Thoracic aorta endothelial cell (primary cell): ENCODE measurements at places on chromosomes 11 and 22. TPM values are rescaled to one million over a fixed set of nuclear protein-coding genes. Genes with fewer than 3 reads are reported as not detected.

Gene KRTAP5-8
- not detected in 2 replicates for total RNA-seq

Gene H19
- 0.13 TPM in 1 of 2 replicates, not detected in the other for total RNA-seq

Gene EXPH5
- total RNA-seq: 0.13 and 0.22 TPM in 2 replicates

Gene TMEM151A
- under 0.01 TPM in 1 of 2 replicates, not detected in the other for total RNA-seq

Gene MPEG1
- not detected in 2 replicates for total RNA-seq

Gene RGL4
- total RNA-seq: not detected in 2 replicates

Gene KCNJ11
- total RNA-seq: 0.07 and 0.13 TPM in 2 replicates

Gene UPK3A
- total RNA-seq: not detected in 2 replicates

Gene SORL1
- 0.29 and 0.66 TPM in 2 replicates for total RNA-seq

Gene DSCAML1
- not detected in 2 replicates for total RNA-seq

Gene MICAL2
- total RNA-seq: 212 and 310 TPM in 2 replicates

Gene RTN4R
- 0.27 and 1.1 TPM in 2 replicates for total RNA-seq

Gene TSSK2
- not detected in 2 replicates for total RNA-seq

Gene TRIM48
- not detected in 2 replicates for total RNA-seq

Gene TMEM223
- 8.9 and 10.1 TPM in 2 replicates for total RNA-seq

Gene CYB5R2
- 1.1 and 6.3 TPM in 2 replicates for total RNA-seq

Gene CHADL
- total RNA-seq: 0.43 and 0.53 TPM in 2 replicates

Gene RAPSN
- 0.07 and 0.13 TPM in 2 replicates for total RNA-seq

Gene SCGB1D1
- not detected in 2 replicates for total RNA-seq

Gene PNPLA3
- 1.1 and 6.4 TPM in 2 replicates for total RNA-seq

Gene BDNF
- 0.72 and 0.93 TPM in 2 replicates for total RNA-seq

Gene ANO5
- total RNA-seq: 2.8 and 8.4 TPM in 2 replicates

Gene C22orf15
- total RNA-seq: 0.13 and 0.36 TPM in 2 replicates

Gene MRGPRX4
- not detected in 2 replicates for total RNA-seq

Gene DYNC2H1
- 14.4 and 14.8 TPM in 2 replicates for total RNA-seq

Gene PKP3
- 0.07 and 0.13 TPM in 2 replicates for total RNA-seq

Gene NRGN
- total RNA-seq: 8.2 and 10.9 TPM in 2 replicates

Gene THAP7
- 13.6 and 14.4 TPM in 2 replicates for total RNA-seq

Gene LARGE1
- 6.2 and 8.9 TPM in 2 replicates for total RNA-seq

Gene TMEM191C
- 0.07 and 0.40 TPM in 2 replicates for total RNA-seq

Gene PARVG
- total RNA-seq: not detected in 2 replicates

Gene SERPIND1
- total RNA-seq: 1.5 and 2.3 TPM in 2 replicates

Gene GAB4
- not detected in 2 replicates for total RNA-seq

Gene E2F8
- 9.0 and 12.8 TPM in 2 replicates for total RNA-seq

Gene INPPL1
- 52.5 and 62.6 TPM in 2 replicates for total RNA-seq

Gene VPREB1
- not detected in 2 replicates for total RNA-seq

Gene HORMAD2
- total RNA-seq: not detected in 2 replicates

Gene MS4A7
- not detected in 2 replicates for total RNA-seq

Gene PGAP2
- total RNA-seq: 9.7 and 12.3 TPM in 2 replicates

Gene OR8H3
- total RNA-seq: not detected in 2 replicates

Gene RIC3
- total RNA-seq: 0.14 and 0.27 TPM in 2 replicates

Gene OR4C11
- total RNA-seq: not detected in 2 replicates

Gene OR52I1
- not detected in 2 replicates for total RNA-seq

Gene C1QTNF5
- 43.1 and 51.7 TPM in 2 replicates for total RNA-seq

Gene SLC17A6
- total RNA-seq: not detected in 2 replicates

Gene KRTAP5-11
- not detected in 2 replicates for total RNA-seq

Gene TRIM6
- total RNA-seq: 0.66 and 2.6 TPM in 2 replicates

Gene DEUP1
- total RNA-seq: not detected in 2 replicates

Gene HINFP
- total RNA-seq: 19.8 and 21.8 TPM in 2 replicates

Gene SMIM35
- total RNA-seq: not detected in 2 replicates

Gene TMEM126A
- 56.7 and 68.4 TPM in 2 replicates for total RNA-seq

Gene APOBEC3G
- 3.9 and 6.1 TPM in 2 replicates for total RNA-seq

Gene OR52E4
- not detected in 2 replicates for total RNA-seq

Gene SPON1
- total RNA-seq: not detected in 2 replicates

Gene OR4D5
- not detected in 2 replicates for total RNA-seq
